NCI-H2107 (cell line): ENCODE measurements at places on chromosomes 6 and 20.

GRCh38 chr20:3222635-3223600, 13.6 kb downstream of the ITPA start:
- DNase-seq = no peak

GRCh38 chr6:78967191-78967590, 99.8 kb downstream of the IRAK1BP1 start:
- DNase-seq = no peak

DNA sequence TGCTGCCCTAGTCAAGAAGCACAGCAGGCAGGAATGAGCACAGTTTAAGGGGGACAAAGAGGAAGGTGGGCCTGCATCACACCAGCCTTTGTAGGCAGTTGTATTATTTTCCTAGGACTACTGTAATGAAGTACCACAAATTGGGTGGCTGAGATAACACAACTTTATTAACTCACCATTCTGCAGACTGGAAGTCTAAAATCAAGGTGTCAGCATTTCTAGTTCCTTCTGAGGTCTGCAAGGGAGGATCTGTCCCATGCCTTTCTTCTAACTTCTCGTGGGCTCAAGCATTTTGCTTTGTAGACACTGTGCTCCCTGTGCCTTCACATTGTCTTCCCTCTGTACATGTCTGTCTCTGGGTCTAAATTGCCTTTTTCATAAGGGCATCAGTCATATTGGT, 488.5 kb upstream of the JARID2 start:
- no peak for DNase-seq

DNA sequence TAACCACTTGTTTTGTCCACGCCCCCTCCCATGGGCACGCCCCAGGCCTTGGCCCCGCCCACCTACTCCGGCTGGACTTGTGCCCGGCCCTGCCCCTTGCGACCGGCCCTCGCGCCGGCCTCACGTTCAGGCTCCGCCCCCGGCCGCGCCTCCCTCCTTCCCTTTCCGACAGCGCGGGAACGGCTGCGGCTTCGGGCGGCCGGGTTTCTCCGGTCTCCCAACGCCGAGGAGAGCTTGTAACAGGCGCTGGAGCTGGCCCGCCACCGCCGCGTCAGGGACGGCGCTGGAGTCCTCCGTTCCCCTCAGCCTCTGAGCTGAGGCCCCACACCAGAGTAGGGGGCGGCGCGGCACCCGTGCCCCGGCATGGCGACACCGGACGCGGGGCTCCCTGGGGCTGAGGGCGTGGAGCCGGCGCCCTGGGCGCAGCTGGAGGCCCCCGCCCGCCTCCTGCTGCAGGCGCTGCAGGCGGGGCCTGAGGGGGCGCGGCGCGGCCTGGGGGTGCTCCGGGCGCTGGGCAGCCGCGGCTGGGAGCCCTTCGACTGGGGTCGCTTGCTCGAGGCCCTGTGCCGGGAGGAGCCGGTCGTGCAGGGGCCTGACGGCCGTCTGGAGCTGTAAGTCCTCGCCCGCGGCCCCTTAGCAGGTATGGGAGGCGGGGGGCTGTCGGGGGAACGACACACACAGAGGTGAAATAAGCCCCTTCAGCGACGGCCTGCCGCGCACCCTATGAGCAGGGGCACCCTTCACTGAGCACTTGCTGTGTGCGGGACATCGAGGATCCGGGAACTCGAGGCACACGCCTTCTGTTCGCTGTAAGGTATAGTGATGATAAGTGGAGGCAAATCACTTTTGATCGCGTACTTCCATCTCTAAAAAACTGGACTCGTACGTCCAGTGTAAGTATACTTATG, at the start of gene FANCE:
Gene FANCE (plus strand): TSS at position 156 of the 908 bp plus-strand sequence. CDS start 208 bp downstream, at position 364.
- DNase-seq = peak; percentile 63

- no peak for DNase-seq
Observed at GRCh38 chr6:142728910-142729481, 216.0 kb downstream of the HIVEP2 start.

DNA sequence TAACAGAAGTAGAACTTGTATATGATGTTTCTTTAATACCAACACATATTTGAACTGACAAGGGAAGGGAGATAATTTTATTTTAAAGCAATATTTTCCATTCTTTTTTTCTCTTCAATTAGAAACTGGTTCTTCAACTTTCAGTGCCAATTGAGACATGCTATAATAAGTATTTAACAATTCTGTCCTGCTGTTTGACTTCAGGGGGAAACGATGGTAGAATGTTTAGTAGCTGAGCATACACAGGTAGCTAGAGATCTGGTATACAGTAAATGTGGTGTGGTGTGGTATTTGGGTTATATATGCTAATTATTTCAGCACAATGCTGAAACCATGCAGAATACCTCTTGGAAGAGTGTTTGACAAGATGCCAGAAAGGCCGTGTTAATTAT, 156.9 kb downstream of the ARID1B start:
- no peak for DNase-seq

- no peak for DNase-seq
Observed at GRCh38 chr6:166253778-166254204, 54.4 kb downstream of the PRR18 start.

- DNase-seq = no peak
Observed at GRCh38 chr6:127496471-127496870, 22.7 kb downstream of the MTCL3 start.
